ENCODE measurements at places on chromosomes 12 and 14. TPM values are rescaled to one million over a fixed set of nuclear protein-coding genes. Genes with fewer than 3 reads are reported as not detected.

- H3K36me3 ChIP-seq: no peaks in the 10 kb centered on the region
- H3K27me3 ChIP-seq: no peaks in the 10 kb centered on the region
- no peak overlapping the region for H3K4me3 ChIP-seq
- H3K27ac ChIP-seq: no peak overlapping the region
- DNase-seq: no peak
- H3K4me1 ChIP-seq: peaks cover 10% of the 10 kb centered on the region
These were observed 19.7 kb upstream of the FAM234B start for GRCh38 chr12:13024531-13024916.

DNA sequence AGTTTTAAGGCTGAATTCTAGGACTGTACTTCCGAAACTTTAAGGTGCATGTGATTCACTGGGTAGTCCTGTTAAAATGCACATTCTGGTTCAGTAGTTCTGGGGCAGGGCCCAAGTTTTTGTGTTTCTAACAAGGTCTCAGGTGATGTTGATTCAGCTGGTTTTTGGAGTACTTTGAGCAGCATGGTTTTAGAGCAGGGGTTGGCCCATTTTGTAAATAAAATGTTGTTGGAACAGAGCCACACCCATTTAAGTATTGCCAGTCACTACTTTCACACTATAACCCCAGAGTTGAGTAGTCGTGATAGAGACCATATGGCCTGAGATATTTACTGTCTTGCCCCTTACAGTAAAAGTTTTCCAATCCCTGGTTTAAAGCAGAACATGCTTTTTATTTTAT, 111.3 kb downstream of the SYNE2 start:
- peaks cover 4% of the 10 kb centered on the region for H3K36me3 ChIP-seq
- no peaks in the 10 kb centered on the region for H3K4me1 ChIP-seq

GRCh38 chr12:106123551-106124081, 15.1 kb downstream of the NUAK1 start:
- H3K4me3 ChIP-seq: no peak overlapping the region
- no peak for DNase-seq
- H3K27me3 ChIP-seq: peaks cover 4% of the 10 kb centered on the region
- peaks cover 22% of the 10 kb centered on the region for H3K4me1 ChIP-seq
- H3K27ac ChIP-seq: no peak overlapping the region

GRCh38 chr12:108670066-108670631, 36.5 kb upstream of the SELPLG start:
- no peak for DNase-seq
- peaks cover 30% of the 10 kb centered on the region for H3K36me3 ChIP-seq
- no peak overlapping the region for H3K4me3 ChIP-seq
- H3K27ac ChIP-seq: peak overlapping the region; percentile 37
- peaks cover 5% of the 10 kb centered on the region for H3K27me3 ChIP-seq

DNA sequence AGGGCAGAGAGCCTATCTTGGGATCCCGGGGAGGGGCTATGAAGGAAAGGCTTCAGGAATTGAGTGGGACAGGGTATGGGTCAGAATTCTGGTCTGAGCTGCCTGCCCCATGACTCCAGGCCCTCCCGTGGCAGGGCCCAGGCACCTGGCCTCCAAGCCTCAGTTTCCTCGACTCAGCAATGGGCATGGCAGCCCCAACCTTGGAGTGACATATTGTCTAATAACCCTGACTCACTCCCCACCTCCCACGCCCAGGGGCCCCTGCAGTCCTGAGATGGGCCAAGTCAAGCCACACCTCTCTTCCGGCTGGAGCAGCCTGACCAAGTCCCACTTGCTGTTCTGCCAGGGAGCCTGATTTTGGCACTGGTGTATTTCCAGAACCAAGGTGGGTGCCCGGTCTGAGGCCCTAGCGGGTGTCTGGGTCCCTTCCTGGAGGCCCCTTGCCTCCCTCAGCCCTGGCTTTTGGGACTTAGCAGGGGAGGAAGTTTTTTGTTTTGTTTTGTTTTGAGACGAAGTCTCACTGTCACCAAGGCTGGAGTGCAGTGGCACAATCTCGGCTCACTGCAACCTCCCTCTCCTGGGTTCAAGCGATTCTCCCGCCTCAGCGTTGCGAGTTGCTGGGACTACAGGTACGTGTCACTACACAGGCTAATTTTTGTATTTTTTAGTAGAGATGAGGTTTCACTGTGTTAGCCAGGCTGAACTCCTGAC, 40.3 kb upstream of the RCOR1 start:
- no peaks in the 10 kb centered on the region for H3K36me3 ChIP-seq
- DNase-seq: no peak
- H3K27me3 ChIP-seq: peaks cover 5% of the 10 kb centered on the region
- no peak overlapping the region for H3K4me3 ChIP-seq
- no peaks in the 10 kb centered on the region for H3K4me1 ChIP-seq

ADAM21 gene
- total RNA-seq: not detected

- no peak for DNase-seq
- no peak overlapping the region for H3K4me3 ChIP-seq
- peaks cover 3% of the 10 kb centered on the region for H3K4me1 ChIP-seq
- H3K36me3 ChIP-seq: no peaks in the 10 kb centered on the region
- H3K27ac ChIP-seq: peak overlapping the region; percentile 44
- no peaks in the 10 kb centered on the region for H3K27me3 ChIP-seq
These were observed 808.1 kb upstream of the USP15 start for GRCh38 chr12:61452076-61452475.

ALKBH2 gene
- total RNA-seq: 10.4 TPM

TAS2R8 gene
- total RNA-seq: 0.44 TPM

DNA sequence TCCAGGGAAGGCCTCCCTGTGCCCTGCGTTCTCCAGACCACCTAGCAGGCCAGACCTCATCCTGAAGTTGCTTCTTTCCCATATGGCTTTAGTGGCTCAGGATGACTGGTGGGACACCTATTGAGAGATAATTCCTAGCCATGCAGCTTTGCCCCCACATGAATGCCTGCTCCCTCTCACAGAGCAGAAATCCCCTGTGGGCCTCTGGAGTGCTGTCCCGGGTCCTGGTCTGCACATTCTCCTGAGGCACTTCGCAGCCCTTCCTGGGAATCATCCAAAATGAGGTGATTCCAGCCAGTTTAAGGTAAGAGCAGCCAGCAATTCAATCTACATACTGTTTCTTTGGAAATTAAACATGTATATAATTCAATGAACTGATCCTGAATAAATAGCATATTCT, 135.9 kb downstream of the GPR65 start:
- peak; percentile 6 for DNase-seq
- no peak overlapping the region for H3K4me3 ChIP-seq
- peaks cover 2% of the 10 kb centered on the region for H3K27me3 ChIP-seq
- peaks cover 7% of the 10 kb centered on the region for H3K36me3 ChIP-seq
- peaks cover 26% of the 10 kb centered on the region for H3K4me1 ChIP-seq

GRCh38 chr14:25833341-25834126, 764.3 kb downstream of the NOVA1 start:
- H3K36me3 ChIP-seq: no peaks in the 10 kb centered on the region
- H3K4me1 ChIP-seq: no peaks in the 10 kb centered on the region
- DNase-seq: peak; percentile 62
- H3K4me3 ChIP-seq: no peak overlapping the region
- no peaks in the 10 kb centered on the region for H3K27me3 ChIP-seq

- peaks cover 7% of the 10 kb centered on the region for H3K4me1 ChIP-seq
- H3K27me3 ChIP-seq: peaks cover 4% of the 10 kb centered on the region
- peaks cover 19% of the 10 kb centered on the region for H3K36me3 ChIP-seq
- peak overlapping the region; percentile 36 for H3K27ac ChIP-seq
- H3K4me3 ChIP-seq: no peak overlapping the region
- no peak for DNase-seq
These were observed 66.0 kb downstream of the TMTC3 start for GRCh38 chr12:88207921-88208620.

MFAP5 gene
- total RNA-seq: 0.31 TPM

DNA sequence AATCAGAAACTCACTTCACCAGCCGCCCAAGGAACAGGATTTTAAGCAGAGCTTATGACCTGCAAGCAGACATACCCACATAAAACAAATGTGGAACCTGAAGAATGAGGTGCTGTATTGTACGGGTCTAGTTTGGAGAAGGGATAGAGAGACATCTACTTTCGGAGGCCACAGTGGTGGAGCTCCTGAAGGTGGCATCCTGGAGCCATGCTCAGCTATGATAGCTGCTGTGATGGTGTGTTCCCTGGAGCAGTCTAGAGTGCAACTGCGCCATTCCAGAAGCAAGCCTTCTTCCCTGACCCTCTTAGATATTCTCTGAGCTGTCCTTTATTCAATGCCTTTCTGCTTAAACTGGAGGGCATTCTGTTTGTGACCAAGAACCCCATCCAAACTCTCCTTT, 402.6 kb downstream of the FUT8 start:
- no peak overlapping the region for H3K27ac ChIP-seq
- no peak for DNase-seq
- H3K4me1 ChIP-seq: peaks cover 23% of the 10 kb centered on the region
- no peak overlapping the region for H3K4me3 ChIP-seq
- H3K36me3 ChIP-seq: peaks cover under 1% of the 10 kb centered on the region

DNA sequence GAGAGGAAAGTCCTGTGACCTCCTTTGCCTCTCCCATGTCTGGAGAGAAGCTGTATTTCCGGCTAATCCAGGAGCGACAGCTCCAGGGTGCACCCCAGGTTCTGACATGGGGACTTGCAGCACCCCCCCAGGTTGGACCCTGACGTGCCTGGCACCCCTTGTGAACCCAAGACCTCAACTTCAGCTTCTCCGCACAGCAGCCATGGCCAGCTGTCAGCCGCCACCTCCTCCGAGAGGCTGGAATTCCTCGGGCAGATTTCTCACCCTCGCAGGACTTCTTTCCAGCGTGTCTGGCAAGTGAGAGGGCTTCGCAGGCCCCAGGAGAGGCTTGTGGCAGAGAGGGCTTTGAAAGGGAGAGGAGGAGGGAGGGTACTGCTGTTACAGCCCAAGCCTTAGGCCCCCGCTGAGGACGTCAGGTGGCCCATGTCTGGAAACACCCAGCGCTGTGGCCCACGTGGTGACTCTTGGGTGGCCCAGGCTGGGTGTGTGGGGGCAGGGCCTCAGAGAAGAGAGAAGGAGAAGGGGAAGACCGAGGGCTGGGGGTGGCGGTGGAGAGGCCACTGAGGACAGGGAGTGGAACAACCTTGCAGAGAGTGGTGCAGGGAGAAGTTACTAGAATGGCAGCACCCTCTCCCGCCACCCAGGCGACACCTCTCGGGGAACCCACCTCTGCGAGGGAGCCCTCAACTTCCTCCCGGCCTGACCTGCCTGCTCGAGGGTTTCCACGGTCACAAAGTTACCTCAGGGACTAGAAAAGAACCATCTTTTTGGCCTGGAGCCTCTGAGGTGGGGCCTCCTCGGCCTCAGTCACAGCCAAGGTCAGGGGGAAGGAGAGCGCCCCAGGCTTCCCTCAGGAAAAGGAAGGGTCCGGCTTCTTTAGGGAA, 11.7 kb upstream of the RPS6KL1 start:
- no peak overlapping the region for H3K27ac ChIP-seq
- DNase-seq: no peak
- peaks cover 5% of the 10 kb centered on the region for H3K27me3 ChIP-seq

GRCh38 chr12:130804216-130804615, 34.8 kb downstream of the STX2 start:
- H3K4me3 ChIP-seq: peak overlapping the region; percentile 22
- DNase-seq: no peak
- H3K4me1 ChIP-seq: peaks cover 7% of the 10 kb centered on the region
- H3K27ac ChIP-seq: no peak overlapping the region
- no peaks in the 10 kb centered on the region for H3K27me3 ChIP-seq

GRCh38 chr12:89461190-89461589, 63.4 kb downstream of the GALNT4 start:
- DNase-seq: no peak
- H3K4me3 ChIP-seq: no peak overlapping the region
- H3K27ac ChIP-seq: peak overlapping the region; percentile 59

GPX2 gene
- total RNA-seq: not detected

- no peak overlapping the region for H3K27ac ChIP-seq
- no peaks in the 10 kb centered on the region for H3K36me3 ChIP-seq
- peaks cover 15% of the 10 kb centered on the region for H3K4me1 ChIP-seq
- H3K27me3 ChIP-seq: peaks cover 2% of the 10 kb centered on the region
These were observed 53.4 kb downstream of the PRKAB1 start for GRCh38 chr12:119721306-119721705.

GRIN2B gene
- total RNA-seq: 2.4 TPM

FGFR1OP2 gene
- 65.8 TPM for total RNA-seq

POTEM gene
- not detected for total RNA-seq

KLHDC2 gene
- total RNA-seq: 39.7 TPM

- no peaks in the 10 kb centered on the region for H3K36me3 ChIP-seq
- peaks cover 7% of the 10 kb centered on the region for H3K4me1 ChIP-seq
- H3K27me3 ChIP-seq: peaks cover 13% of the 10 kb centered on the region
These were observed 6.9 kb upstream of the BMP4 start for GRCh38 chr14:53963320-53964227.

GRCh38 chr14:71388336-71388735, 481.1 kb downstream of the PCNX1 start:
- H3K36me3 ChIP-seq: peaks cover 10% of the 10 kb centered on the region
- peaks cover 15% of the 10 kb centered on the region for H3K4me1 ChIP-seq
- no peak overlapping the region for H3K4me3 ChIP-seq
- DNase-seq: no peak
- no peaks in the 10 kb centered on the region for H3K27me3 ChIP-seq
- no peak overlapping the region for H3K27ac ChIP-seq

- H3K27ac ChIP-seq: no peak overlapping the region
- peaks cover 2% of the 10 kb centered on the region for H3K4me1 ChIP-seq
- H3K36me3 ChIP-seq: peaks cover 4% of the 10 kb centered on the region
These were observed 54.4 kb upstream of the RFLNA start for GRCh38 chr12:124240493-124240892.

DNA sequence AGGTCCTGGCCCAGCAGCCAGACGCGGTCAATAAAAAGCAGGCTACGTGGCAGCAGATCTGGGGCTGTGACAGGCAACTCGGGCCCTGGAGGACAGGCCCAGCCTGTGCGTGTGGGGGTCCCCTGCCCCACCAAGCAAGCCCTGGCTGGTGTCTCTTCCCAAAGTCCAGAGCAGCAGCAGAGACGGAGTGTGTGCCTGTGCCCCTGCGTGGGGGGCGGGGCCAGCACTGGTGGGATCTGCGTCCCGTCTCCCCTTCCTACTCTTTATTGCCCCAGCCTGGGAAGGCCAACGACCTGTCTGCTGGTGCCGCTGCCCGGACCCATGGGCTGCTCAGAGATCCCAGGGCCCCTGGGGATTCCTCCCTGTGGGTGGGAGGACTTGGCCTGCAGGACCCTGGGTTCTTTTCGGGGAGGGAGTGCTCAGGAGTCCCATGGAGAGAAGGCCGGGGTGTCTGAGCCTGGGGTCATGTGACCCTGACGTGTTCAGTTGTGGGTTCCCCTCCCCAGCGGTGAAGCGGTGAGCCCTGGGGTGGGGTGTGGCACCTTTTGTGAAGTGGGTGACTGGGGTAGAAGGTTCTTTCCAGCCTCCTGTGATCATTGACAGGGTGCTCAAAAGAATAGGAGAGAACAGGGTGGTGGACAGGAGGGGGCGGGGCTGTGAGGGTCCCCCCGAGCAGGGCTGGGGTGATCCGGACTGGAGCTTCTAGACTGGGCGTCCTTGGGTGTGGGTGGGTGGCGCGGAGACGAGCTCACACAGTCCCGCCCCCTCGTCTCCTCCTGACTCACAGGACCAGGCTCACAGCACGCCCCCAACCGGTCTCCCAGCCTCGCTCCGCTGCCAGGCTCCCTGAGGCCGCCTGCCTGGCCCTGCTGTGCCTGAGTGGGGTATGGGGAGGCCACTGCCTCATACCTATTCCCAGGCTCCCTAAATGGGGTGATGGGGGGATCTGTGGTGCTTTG, 22.4 kb downstream of the ASPG start:
- DNase-seq: no peak
- H3K4me1 ChIP-seq: no peaks in the 10 kb centered on the region
- H3K36me3 ChIP-seq: no peaks in the 10 kb centered on the region

TAS2R9 gene
- total RNA-seq: not detected

APOF gene
- not detected for total RNA-seq
